Cardiac muscle cell (in vitro differentiated cells and primary cell): ENCODE measurements at places on chromosomes 7 and 10. TPM values are rescaled to one million over a fixed set of nuclear protein-coding genes. Genes with fewer than 3 reads are reported as not detected.

GRCh38 chr10:131024259-131025131 is 287.0 kb downstream of the TCERG1L start:
- H3K27me3 ChIP-seq = no peaks in the 10 kb centered on the region

- peak; percentile 65 for DNase-seq
- peaks cover 12% of the 10 kb centered on the region for H3K4me1 ChIP-seq
- no peaks in the 10 kb centered on the region for H3K36me3 ChIP-seq
- H3K4me3 ChIP-seq = no peak overlapping the region
- no peaks in the 10 kb centered on the region for H3K27me3 ChIP-seq
Observed at GRCh38 chr10:79007421-79008319, 61.1 kb upstream of the ZMIZ1 start.

- H3K36me3 ChIP-seq = no peaks in the 10 kb centered on the region
- peak; percentile 47 for DNase-seq
- peaks cover 36% of the 10 kb centered on the region for H3K4me1 ChIP-seq
- H3K27me3 ChIP-seq = no peaks in the 10 kb centered on the region
- no peak overlapping the region for H3K27ac ChIP-seq
Observed at GRCh38 chr10:60425392-60426110, 35.9 kb upstream of the ANK3 start.

DNA sequence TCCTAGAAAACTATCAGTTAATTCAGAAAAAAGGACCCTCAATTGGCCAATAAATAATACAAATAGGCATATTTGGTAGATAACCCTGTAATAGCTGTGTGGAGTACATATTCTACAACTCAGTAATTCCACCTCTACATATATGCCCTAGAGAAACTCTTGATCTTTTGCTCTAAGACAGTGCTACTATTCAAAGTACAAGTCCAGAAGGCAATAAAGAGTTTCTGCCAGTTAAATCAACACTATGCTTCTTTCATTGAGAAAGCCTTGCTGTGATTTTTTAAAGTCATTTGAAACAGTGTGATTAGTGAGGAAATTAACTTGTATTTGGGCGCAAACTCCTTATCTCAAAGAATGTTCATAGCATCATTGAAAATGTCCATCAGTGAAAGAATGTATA is 75.6 kb downstream of the ZNRF2 start:
- peaks cover 3% of the 10 kb centered on the region for H3K36me3 ChIP-seq
- no peak overlapping the region for H3K27ac ChIP-seq

GRCh38 chr7:48130658-48131108 is 40.6 kb upstream of the ABCA13 start:
- H3K36me3 ChIP-seq = no peaks in the 10 kb centered on the region
- no peak overlapping the region for H3K27ac ChIP-seq
- no peaks in the 10 kb centered on the region for H3K4me1 ChIP-seq
- no peak overlapping the region for H3K4me3 ChIP-seq
- H3K27me3 ChIP-seq = no peaks in the 10 kb centered on the region

- DNase-seq = no peak
- H3K4me1 ChIP-seq = peaks cover 15% of the 10 kb centered on the region
- no peak overlapping the region for H3K4me3 ChIP-seq
Observed at GRCh38 chr7:96310110-96310509, 11.8 kb downstream of the SLC25A13 start.

GRCh38 chr10:130066743-130067142 is 43.9 kb downstream of the C10orf143 start:
- no peaks in the 10 kb centered on the region for H3K27me3 ChIP-seq
- H3K4me3 ChIP-seq = no peak overlapping the region
- H3K27ac ChIP-seq = no peak overlapping the region

- H3K4me3 ChIP-seq = no peak overlapping the region
- H3K36me3 ChIP-seq = no peaks in the 10 kb centered on the region
- no peak overlapping the region for H3K27ac ChIP-seq
Observed at GRCh38 chr10:129491123-129491734, 24.2 kb downstream of the MGMT start.

DNA sequence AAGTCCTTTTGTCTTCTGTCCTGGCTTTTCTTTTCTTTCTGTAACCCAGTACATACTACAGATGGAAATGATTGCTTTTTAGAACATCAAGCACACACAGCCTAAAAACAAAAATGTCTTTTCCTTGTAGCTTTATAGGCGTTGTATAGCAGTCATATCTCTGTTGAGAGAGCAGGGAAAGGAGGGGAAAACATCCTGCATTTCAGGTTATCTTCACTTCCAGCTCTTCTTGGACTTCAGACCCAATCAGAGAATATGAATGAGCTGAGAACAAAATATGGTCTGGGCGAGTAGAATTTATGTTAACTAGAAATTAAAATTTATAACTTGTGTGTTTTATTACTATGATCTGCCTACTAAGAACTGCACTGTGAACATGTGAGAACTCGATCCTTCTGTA is 14.7 kb downstream of the TMEM60 start:
- H3K4me3 ChIP-seq = no peak overlapping the region
- H3K27ac ChIP-seq = peak overlapping the region; percentile 24
- no peak for DNase-seq
- no peaks in the 10 kb centered on the region for H3K27me3 ChIP-seq

DNA sequence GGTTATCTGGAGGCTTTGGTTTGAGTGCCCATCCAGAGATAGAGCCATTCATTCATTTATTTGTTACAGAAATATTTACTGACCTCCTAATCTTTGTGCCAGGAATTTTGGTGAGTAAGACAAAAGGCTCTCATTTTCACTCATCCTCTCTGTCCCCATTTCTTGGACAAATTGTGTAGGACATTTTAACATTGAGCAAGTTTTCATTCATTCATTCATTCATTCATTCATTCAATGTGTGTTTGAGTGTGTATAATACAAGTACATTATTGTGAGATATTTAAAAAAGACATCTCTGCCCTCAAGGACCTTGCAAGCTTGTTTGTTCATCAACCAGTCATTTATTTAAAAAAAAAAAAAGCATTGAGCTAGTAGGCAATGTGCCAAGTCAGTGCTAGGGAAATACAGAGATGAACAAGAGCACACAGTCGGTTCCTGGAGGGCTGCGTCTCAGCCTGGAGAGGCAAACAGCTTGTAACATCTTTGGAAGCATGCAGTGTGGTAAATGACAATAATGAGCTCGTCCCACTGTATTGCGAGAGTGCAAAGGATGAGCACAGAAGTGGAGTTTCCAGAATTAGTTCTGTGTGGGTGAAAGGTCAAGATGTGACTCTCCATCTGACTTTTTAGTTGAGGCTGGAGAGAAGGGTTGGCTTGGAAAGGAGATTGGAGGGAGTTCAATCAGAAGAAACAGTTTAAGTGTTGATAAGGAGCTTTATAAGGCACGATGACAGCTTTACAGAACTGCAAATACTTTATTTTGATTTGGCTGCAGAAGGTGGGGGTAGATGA is 50.5 kb upstream of the HBP1 start:
- no peak overlapping the region for H3K4me3 ChIP-seq
- peak overlapping the region; percentile 86 for H3K27ac ChIP-seq
- no peaks in the 10 kb centered on the region for H3K27me3 ChIP-seq
- H3K36me3 ChIP-seq = no peaks in the 10 kb centered on the region
- H3K4me1 ChIP-seq = peaks cover 29% of the 10 kb centered on the region

DNA sequence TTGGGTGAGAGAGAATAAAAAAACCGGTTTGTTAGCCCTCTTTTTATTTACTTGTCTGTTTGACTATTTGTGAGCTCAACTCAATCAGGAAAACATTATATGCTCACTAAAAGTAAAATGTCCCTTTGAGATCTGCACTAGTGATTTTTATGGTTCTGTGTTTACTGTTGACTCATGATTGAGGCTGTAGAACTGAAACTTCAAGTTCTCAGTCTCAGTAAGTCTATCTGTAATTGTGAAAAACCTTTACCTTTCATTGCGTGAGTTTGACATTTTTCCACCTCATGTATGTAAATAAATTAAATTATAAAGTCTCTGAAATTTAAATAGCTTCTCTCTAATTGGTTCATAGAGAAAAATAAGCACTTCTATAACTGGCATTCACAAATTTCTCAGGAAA is 17.0 kb upstream of the CASD1 start:
- no peak overlapping the region for H3K27ac ChIP-seq
- no peaks in the 10 kb centered on the region for H3K27me3 ChIP-seq
- H3K36me3 ChIP-seq = no peaks in the 10 kb centered on the region
- no peak for DNase-seq

GRCh38 chr7:115941703-115942268 is 88.8 kb downstream of the TFEC start:
- no peak overlapping the region for H3K27ac ChIP-seq
- H3K4me3 ChIP-seq = no peak overlapping the region
- DNase-seq = no peak
- H3K4me1 ChIP-seq = no peaks in the 10 kb centered on the region

DNA sequence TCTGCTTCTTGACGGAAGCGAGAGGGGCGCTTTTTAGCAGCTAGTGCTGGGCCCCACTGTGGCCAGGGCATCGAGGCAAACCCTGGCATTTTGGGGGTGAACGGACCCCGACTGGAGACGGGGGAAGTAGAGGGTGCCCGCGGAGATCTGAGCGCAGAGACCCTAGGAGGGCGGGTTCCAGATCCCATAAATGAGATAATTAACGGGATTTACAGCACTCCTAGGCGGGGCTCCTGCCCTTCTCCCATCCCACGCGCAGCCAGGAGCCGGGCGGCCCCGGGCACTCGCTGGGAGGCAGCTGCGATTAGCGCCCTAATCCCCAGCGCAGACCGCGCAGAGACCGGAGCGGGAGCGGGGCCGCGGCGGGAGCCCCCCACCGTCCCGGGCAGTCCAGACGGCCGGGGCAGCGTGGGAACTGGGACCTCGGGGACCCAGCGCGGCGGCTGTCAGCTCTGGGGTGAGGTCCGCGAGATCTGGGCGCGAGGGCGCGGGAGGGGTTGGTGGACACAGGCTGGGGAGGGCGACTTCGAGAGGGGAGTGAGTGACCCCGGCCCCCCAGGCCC is 735 bp downstream of the JCAD start:
- no peaks in the 10 kb centered on the region for H3K27me3 ChIP-seq
- peak overlapping the region; percentile 77 for H3K27ac ChIP-seq
- H3K4me3 ChIP-seq = peak overlapping the region; percentile 91
- no peaks in the 10 kb centered on the region for H3K36me3 ChIP-seq
- peaks cover 34% of the 10 kb centered on the region for H3K4me1 ChIP-seq
- peak; percentile 43 for DNase-seq

DNA sequence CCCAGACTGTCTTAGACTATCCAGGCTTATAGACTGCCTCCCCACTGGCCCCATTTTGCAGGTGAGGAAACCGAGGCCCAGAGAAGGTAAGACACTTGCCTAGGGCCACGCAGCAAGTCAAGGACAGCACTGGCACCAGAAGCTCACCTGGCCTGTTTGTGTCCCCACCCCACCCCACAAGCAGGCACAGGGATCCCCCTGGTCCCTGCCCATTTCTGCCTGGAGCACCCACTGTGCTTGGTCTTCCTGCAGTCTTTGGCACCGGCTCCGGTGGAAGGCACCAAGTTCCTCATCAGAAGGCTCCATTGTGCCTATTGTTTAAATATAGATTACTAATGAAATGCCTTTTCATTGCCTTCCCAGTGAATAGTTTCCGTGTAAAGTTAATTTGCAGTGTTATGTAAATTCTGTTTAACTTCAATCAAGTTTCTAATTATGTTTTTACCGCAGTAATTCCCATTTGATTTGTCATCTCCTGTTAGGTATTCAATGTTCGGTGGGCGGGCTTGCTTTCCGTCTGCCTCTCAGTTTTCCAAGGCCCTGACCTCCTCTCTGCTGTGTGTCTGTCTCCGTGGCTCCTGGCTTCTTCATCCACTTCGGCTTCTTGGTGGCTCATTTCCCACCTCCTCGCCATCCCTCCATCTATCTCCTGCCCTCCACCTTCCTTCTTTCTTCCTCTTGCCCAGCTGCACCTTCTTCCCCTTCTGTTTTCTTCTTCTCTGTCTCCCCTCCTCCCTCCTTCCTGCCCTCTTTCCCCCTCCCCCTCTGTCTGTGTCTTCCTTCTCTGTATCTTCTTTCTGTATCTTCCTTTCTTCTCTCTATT is 75.8 kb downstream of the ZMIZ1 start:
- H3K27ac ChIP-seq = peak overlapping the region; percentile 99
- DNase-seq = no peak
- H3K4me1 ChIP-seq = peaks cover 88% of the 10 kb centered on the region
- H3K4me3 ChIP-seq = no peak overlapping the region
- H3K36me3 ChIP-seq = peaks cover 13% of the 10 kb centered on the region

DNA sequence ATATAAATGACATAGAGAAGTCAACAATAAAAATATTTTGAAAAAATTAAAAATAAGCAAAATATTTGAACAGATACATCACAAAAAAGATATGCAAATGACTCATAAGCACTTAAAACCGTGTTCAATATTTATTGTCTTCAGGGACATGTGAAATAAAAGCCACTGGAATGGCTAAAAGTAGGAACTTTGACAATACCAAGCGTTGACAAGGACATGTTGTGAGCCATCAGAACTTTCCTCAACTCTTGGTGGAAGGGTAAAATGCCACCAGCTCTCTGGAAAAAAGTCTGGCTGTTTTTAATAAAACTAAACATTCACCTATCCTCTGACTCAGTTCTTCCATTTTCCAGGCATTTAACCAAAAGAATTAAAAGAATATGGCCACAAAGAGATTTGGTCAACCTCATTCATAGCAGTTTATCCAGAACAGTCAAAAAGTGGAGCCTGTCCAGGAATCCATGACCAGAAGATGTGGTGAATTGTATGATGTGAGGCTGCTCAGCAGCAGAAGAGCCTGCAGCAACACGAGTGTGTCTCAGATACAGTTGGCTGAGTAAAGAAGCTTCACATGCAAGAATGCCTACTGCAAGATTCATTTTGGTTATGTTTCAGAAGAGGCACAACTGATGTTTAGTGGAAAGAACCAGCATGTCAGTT is 7.1 kb upstream of the KLF6 start:
- no peak for DNase-seq
- no peak overlapping the region for H3K4me3 ChIP-seq
- no peaks in the 10 kb centered on the region for H3K4me1 ChIP-seq
- H3K36me3 ChIP-seq = no peaks in the 10 kb centered on the region

DNA sequence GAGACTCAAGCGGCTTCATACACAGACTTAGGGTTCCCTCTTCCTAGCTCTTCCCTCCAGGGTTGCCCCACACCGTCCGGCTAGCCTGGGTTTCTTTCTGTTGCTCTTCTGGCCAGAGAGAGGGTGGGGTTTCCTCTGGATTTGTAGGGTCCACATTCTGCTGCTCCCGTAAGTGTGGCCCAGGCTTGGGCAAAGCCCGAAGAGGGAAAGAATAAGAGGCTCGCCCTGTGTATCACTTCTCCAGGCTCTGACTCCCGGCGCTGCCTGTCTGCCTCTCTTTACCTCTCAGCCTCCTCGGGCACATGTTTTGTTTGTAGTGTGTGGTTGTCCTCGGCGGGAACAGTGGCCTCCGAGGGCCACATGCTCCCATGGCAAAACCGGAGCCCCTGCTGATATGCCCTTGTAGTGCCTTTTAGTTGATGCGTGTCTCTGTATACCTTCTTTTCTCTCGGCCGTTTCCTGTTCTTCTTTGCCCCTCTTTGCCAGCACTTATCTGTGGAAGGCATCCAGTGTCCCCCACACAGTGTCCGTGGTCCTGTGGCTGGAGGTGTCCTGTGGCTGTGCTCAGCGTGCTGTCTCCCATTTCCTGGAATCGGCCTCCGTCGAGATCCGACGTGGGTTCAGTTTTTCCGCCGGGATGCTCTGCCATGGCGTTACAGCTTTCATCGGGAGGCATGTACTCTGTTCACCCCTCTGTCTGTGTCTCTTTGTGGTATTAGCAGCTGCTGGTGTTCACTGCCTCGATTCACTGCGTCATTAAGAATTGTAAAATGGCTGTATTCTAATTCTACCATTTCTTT is 102.9 kb downstream of the INPP5A start:
- no peaks in the 10 kb centered on the region for H3K27me3 ChIP-seq
- H3K36me3 ChIP-seq = no peaks in the 10 kb centered on the region
- no peak for DNase-seq
- no peak overlapping the region for H3K4me3 ChIP-seq
- no peak overlapping the region for H3K27ac ChIP-seq

Gene ACBD7
- 4.2 and 15.4 TPM in 2 replicates for total RNA-seq

Gene GPER1
- total RNA-seq = 1.6 and 5.2 TPM in 2 replicates

Gene WIPF3
- 1.3 and 2.8 TPM in 2 replicates for total RNA-seq

Gene AIFM2
- total RNA-seq = 4.9 and 5.4 TPM in 2 replicates
